ENCODE measurements at places on chromosomes 2 and 18.

- no peak for ATAC-seq
These were observed 76.1 kb downstream of the RHBDD1 start for GRCh38 chr2:226911932-226912331.

- ATAC-seq: no peak
These were observed 80.2 kb downstream of the RAB3GAP1 start for GRCh38 chr2:135132314-135132713.

- ATAC-seq: no peak
These were observed 482 bp upstream of the NHEJ1 start for GRCh38 chr2:219161097-219161496.

DNA sequence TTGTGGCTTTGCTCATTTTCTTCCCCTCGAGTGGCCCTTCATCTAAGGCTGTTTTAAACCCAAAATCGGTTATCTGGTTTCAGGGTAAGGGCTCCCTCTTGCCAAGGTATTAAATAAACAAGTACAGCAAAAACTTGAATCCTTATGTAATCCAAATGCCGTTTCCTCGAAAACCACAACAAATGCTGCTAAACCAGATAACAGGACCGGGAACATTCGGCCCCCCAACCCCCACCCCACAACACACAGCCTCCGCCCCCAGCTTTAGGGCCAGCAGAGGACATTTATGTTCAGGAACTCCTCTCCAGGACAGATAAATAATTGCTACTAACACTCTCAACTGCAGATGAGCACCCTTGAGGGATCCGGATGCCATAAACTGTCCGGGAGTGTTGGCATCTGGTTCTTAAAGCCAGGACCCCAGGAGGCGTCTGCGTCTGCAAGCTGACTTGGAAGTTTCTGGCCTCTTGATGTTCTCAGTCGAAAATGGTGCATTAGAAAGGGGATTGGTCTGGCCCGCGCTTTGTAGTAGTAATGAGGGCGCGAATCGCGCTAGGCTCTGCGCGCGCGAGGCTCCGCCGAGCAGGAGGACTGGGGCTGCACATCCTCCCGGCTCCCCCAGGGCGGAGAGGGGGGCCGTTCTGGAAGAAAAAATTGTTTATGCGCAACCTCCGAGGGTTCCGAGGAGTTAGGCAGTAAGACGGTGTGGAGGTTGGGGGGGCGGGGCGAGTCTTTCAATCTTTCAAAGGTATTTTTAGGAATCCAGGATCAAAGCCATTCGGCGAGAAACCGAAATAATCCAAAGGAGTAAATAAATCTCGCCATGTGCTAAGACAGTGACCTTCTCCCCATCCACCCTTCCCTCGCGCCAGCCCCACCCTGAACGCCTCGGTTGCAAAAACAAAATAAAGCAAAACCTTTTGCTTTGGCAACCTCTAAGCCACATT, 3.9 kb upstream of the ID2 start:
- peak; percentile 24 for ATAC-seq

- no peak for ATAC-seq
These were observed 77.2 kb downstream of the LIPG start for GRCh38 chr18:49638891-49639557.

DNA sequence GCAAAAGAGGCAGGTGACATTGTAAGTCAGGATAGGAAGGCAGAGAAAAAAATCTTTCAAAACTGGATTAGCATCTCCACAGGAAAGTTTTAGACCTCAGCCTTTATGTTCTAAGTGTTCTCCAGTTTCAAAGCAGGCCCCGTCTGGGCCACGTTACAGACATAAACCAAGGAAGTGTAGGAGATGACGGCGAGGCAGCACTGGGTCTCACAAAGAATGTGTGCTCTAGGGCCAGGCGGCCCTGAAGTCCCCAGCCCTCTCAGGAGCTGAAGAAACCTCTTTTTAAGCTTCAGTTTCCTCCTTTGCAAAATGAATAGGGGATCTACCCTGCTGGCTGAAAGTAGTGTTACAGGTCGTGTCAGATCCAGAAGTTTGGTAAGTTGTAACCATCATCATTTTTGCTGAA, 81.7 kb downstream of the SPRED2 start:
- ATAC-seq: peak; percentile 73

DNA sequence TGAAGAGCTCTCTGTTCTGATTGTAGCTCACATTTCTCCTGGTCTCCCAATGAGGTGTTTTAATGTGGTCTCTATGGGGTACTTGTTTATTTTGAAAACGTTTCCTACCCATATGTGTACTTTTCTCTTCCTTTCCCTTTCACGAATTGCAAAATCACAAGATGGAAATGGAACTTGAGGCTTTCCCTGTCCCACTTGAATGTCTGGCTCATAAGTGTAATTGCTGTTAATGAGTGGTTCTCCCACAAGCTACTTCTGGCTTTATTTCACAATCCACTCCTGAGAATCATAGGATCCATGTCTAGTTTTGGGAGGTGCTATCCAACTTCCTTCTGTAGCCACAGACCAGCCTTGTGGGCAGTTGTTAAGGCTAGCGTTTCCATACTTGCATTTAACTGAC, 81.1 kb upstream of the CAVIN2 start:
- peak; percentile 37 for ATAC-seq

DNA sequence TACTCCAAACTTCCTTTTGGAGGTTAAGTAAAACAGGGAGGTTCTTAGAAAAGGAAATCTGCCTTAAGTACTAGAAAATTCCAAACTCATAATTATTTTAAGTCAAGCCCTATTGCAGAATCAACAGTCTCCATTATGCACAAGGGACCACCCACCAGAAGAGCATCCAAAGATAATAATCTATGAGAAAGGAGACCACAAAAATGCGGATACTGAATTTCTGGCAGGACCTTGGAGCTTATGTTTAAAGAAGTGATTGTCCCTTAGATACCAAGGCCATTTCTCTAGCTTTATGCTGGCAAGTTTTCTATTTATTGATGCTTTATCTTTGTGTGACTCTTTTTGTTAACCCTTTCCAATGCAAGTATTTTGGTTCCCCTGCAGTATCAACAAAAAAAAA, 404.0 kb upstream of the MMADHC start:
- ATAC-seq: no peak

- no peak for ATAC-seq
These were observed 3.9 kb upstream of the NPPC start for GRCh38 chr2:231929961-231930592.

DNA sequence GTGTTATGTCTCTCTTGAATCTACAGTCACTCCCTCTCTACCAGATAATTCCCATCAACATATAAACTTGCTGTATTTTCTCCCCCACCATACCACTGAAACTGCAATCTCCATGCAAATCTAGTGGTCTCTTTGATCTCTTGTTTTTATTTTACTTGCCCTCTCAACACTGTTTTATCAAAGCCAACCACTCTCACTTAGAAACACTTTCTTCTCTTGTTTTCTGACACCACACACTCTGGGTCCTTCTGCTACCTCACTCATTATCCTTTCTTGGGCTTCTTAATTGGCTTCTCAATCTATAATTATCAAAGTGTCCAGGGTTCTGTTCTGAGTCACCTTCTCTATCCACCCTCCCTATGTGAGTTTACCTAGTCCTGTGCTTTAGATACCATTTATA, 2.0 kb upstream of the MCFD2 start:
- ATAC-seq: no peak

- no peak for ATAC-seq
These were observed 89.5 kb downstream of the NBAS start for GRCh38 chr2:15471606-15472005.

GRCh38 chr2:31945572-31945935, 65.3 kb downstream of the MEMO1 start:
- no peak for ATAC-seq

GRCh38 chr2:56169521-56169920, 14.3 kb upstream of the CCDC85A start:
- ATAC-seq: no peak

DNA sequence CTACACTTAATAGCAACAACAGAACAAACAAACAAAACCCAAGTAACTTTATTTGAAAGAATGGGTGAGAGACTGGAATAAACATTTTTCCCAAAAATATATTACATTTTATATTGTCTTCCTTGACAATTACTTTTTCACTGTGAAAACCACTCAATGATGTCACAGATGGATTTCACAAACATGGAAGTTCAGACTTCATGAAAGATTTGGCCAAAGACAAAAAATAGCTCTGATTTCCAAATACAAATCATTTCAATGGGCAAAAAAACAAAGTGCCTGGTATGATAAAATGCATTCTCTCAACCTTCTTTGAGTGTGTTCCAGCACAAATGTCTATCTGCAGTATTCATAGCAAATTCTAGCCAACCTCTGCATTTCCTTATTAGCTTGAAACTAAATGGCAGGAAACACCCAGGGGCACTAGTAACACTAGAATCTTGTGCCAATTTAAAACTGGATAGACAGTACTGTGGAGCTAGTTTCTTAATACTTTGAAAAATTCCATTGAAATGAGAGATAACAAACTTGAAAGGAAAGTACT, 28.5 kb upstream of the NAPG start:
- no peak for ATAC-seq

- no peak for ATAC-seq
These were observed 25.9 kb downstream of the ROCK1 start for GRCh38 chr18:21085579-21086166.

DNA sequence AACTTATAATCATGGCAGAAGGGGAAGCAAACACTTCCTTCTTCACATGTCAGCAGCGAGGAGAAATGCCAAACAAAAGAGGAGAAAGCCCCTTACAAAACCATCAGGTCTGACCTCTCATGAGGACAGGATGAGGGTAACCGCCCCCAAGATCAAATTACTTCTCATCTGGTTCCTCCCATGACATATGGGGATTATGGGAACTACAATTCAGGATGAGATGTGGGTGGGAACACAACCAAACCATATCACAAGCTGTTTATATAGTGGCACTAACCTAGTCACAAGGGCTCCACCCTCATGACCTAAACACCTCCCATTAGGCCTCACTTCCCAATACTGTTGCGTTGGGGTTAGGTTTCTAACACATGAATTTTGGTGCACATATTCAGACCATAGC, 110.0 kb downstream of the OSBPL6 start:
- ATAC-seq: no peak

Data from SK-N-SH treated with all-trans-retinoic acid at 6 μM for 48 hours (cell line).